HS-27A (cell line): ENCODE measurements at places on chromosomes 12 and 14.

- DNase-seq, result no peak
These were observed 87.0 kb downstream of the R3HDM2 start for GRCh38 chr12:57343703-57344378.

GRCh38 chr12:15186597-15186996 is 34.6 kb downstream of the RERG start:
- no peak for DNase-seq

- DNase-seq, result no peak
These were observed 50.3 kb downstream of the HECTD4 start for GRCh38 chr12:112331886-112332285.

DNA sequence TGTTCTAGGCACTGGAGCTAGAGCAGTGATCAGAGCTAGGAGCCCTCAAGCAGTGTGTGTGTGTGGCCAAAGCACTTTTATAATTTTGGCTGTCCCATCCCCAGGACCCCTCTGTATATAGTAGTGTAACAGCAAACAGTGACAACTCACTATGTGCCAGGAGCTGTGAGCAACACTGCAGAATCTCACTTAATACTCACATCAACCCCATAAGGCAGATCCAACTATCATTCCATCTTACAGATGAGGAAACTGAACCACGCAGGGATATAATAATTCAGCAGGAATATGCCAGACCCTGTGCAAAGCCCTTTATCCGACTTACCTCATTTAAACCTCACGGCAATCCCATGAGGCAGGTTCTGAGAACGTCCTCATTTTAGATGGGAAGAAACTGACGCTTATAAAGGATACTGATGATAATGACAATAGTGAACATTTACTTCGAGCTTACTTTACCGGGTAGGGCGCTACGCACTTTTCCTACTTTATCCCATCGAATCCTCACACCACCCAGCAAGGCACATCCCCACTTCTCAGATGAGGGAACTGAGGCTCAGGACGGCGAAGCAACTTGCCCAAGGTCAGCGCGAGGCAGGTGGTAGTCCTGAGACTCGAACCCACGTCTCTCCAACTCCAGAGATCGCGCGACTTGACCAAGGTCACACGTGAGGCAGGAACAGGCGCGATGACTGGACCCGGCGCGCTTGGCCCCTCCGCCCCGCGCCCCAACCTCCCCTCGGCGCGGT is 687 bp downstream of the RAB35 start:
- no peak for DNase-seq

DNA sequence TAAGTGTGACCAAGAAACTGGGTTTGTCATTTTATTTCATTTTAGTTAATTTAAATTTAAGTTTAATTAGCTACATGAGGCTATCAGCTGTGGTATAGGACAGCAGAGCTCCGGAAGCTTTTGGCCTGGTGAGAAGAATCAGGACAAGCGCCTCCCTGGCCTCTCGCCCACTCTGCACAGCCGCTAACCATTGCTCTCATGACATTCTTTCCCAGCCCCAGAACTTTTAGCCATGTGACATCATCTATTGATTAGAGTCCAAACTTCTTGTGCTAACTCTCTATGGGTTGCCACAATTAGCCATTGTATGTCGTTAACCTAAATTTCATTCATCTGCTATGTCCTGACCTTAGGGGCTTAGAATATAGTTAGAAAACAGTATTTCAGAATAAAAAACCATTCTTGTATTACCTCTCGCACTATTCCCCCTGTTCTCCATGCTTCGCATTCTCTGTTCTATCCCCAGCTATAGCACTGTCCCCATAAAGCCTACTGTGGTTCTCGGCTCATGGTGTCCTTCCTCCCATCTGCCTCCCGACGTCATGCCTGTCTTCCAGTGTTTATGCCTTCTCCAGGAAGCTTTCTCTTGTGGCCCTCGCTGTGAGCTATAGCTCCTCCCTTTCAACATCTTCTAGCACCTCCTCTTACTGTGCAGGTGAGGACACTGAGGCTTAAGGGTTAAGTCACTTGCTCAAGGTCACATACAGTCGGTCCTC is 23.5 kb downstream of the SSH1 start:
- no peak for DNase-seq

DNA sequence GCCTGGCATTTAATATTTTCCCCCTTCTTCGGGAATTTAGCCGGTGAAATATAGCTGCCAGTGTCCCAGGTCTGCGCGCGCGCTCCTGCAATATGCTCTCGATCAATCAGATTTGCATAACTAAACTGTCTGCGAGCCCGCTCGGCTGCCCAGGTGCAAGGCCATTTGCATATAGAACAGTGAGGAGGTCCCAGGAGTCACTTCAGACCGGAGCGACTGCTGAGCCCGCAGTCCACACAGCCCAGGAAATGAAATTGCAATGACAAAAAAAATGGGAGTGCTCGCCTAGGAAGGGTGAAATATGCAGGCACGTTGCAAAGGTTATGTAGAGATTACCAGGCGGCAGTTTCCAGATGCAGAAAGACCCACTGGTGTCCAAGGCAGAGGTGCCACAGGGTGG is 228.5 kb downstream of the VRK1 start:
- no peak for DNase-seq

DNA sequence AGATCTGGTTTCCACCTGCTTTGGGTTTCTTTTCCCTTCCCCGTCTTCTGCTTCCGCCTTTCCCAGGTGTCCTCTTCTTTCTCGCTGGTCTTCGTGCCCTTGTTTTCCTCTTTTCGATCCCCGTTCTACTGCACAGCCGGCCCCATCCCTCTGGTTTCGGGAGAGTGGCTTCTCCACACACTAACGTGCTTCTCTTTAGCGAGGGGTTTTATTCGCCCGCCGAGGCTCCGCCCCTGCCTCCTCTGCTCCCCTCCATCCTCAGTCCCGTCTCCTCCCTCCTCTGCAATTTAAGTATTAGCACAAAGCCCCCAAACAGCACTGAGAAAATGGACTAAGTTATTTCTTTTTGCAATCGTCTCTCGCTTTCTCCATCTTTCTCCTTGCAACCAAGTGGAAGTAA is at the start of gene SLC7A8:
TSS of gene SLC7A8 (minus strand) at position 182 of the 400 bp plus-strand sequence. CDS start 746 bp downstream, outside the sequence.
- DNase-seq, result no peak

GRCh38 chr12:107457362-107457935 is 228.2 kb upstream of the PWP1 start:
- no peak for DNase-seq

DNA sequence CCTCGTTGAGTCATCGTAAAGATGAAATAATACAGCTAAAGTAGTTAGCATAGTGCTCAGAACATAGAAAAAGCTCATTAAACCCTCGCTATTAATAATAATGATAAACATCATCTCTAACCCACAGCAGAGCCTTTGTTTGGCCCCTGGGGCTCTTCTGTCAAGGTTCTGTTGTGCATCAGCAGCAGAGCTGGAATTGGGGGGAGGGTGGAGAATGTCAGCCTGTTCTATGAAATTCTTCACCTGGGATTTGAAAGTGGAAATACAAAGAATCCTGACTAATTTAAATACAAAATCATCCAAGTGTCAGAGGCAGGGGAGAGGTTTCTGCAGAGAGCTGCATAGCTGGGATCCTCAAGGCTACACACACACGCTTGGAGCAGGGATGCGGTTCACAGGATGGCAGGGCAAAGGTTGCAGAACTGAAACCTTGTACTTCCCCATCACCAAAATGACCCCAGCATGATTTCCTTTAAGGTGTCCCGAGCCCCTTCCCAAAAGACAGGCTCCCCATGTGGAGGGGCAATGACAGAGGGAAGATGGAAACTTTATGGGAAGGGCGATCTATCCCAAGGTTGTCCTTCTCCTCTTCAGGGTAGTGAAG is 71.8 kb downstream of the DAD1 start:
- DNase-seq, result no peak

DNA sequence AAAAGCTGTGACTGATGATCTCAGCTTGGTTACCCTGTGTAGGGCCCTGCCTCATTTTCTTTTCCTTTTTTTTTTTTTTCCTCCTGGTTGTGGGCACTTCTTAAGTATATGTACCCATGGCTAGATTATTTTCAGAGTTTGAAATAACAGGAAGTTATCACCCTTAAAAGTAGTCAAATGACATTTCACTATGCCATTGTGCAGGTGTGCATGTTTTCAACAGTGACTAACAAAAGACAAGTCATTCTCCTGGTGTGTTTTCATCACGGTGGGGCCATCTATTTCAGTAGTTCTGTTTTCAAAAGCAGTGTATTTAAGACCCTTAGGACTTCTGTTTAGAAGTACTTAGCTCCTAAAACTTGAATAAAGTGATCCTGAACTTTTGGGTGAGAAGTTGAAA is 15.0 kb downstream of the GABARAPL1 start:
- DNase-seq, result no peak

DNA sequence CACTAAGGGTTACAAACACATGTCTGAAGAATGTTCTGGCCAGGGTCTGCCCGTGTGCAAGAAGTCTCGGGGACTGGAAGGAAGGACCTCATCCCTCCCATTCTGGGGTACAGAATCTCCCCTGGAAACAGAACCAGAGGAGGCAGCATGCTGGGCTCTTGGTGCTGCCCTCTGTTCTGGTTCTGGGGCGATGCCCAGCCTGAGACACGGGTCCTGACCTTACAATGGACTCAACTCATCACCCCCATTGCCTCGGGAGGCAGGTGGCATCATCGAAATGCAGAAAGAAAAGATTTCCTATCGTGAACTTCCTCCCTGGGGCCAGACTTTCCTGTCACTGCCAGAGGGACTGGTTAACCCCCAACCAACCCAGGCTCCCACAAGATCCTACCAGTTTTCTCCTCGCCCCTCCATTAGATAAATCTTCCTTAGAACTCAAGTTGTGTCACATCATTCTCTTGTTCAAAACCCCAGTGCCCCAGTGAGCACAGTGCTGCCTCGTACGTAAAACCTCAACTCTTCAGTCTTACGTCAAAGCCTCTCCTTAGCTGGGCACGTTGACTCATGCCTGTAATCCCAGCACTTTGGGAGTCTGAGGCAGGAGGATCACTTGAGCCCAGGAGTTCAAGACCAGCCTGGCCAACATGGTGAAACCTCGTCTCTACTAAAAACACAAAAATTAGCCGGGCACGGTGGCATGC is 52.1 kb downstream of the PSMA6 start:
- DNase-seq, result no peak

- DNase-seq, result no peak
These were observed 58.4 kb downstream of the ATP2B1 start for GRCh38 chr12:89650239-89650638.

DNA sequence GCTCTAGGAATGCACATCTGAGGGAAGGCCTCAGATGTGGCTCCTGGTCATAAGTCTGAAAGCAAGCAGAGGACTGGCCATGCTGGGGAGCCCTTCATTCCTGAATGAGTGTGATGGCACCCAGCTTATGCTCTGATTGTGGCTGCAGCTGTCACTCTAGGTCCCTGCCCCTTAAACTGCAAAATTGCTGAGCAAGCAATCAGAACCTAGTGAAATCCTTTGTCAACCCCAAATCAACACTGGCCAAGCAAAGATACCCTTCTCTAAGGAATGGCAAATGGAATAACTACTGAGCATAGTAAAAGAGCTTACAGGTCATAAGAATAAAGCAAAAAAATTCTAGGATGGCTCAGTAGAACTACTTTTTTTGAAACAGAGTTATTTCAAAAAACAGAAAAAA is 4.3 kb upstream of the PLEKHG7 start:
- DNase-seq, result no peak

DNA sequence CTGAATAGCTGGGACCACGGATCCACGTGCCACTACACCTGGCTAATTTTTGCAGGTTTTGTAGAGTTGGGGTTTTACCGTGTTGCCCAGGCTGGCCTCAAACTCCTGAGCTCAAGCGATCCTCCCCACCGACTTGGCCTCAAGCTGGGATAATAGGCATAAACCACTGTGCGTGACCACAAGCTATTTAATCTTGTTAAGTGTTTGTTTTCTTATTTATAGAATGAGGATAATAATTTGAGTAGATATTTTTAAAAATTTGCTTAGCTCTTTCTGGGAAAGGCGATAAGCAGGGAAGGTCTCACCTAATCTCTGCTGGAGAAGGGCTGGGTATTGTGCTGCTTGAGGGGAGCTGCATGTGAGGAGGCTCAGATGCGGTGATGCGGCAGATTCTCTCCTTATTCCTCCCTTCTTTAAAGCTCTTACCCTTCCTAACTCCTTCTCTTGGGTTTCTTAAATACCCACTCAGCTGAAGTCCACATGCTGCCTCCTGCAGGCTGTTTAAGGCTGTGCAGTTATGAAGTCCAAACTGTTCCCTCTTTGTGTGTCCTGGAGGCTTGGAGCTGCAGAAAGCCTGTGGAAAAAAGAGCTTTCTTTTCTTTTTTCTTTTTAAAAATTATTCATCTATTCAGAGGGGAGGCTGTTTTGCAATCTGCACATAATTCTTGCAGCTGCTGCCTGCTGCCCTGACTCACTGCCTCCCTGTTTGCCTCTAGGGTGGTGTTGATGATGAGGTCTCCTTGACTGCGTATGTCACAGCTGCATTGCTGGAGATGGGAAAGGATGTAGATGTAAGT is 37.9 kb downstream of the A2ML1 start:
- DNase-seq, result no peak

DNA sequence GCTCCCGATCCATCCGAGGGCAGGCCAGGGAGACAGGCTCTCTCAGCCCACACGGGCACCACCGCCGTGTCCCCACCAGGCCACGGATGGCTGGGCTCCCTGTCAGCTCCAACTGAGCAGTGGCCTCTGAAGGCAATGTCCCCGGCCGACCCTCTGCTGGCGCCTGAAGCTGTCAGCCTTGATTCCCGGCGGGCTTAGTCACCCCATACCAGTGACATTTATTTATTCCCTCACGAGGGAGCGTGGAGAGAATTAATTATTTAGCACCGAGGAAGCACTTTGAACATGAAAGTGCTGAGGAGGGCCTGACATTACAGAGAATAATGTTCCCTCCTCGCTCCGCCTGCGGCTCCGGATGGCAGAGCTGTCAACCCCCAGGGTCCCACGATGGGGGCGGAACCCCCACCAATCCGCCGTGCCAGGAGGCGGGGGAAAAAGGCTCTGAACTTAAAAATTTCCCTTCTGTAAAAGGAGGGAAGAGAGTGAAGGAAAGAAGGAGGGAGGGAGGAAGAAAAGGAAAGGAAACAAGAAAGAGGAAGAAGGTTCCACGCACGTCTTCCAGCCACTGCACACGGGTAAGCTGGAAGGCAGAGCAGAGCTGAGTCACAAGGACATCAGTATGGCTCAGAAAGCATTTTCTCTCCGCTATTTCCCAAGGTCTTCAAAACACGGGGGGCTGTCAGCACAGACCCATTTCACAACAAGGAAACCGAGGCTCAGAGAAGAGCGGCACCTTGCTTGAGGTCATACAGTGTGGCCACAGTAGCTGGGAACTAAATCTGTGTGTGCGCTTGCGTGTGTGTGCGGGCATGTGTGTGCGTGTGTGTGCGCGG is 108.7 kb upstream of the NCOR2 start:
- DNase-seq, result no peak

DNA sequence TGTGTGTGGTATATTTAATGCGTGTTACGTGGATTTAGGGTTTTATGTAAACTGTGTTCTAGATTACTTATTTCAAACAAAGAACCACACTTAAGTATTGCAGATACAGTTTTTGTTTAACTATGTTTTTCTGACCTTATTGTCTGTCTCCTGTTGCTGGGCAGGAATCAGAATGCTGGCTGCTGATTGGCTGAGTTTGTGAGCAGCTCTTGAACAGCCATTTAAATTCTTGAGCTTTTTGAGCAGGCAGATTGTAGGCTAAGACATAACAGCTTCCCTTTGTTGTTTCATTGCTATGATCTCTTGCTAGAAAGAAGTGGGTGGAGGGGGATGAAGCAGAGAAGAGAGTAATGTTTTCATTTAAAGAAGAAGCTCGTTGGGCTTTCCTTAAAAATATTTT is 52.2 kb downstream of the ATF7IP start:
- no peak for DNase-seq
